ENCODE measurements at places on chromosomes 16 and 17. TPM values are rescaled to one million over a fixed set of nuclear protein-coding genes. Genes with fewer than 3 reads are reported as not detected.

The MILR1 gene
- total RNA-seq, result 0.54 TPM

The MEIOC gene
- total RNA-seq, result 0.11 TPM

The KRT24 gene
- not detected for total RNA-seq

The HSD17B2 gene
- total RNA-seq, result 3.1 TPM

The CD300LF gene
- not detected for total RNA-seq

The GJD3 gene
- not detected for total RNA-seq

The IL21R gene
- 0.22 TPM for total RNA-seq

The HCFC1R1 gene
- total RNA-seq, result 68.5 TPM

The GCGR gene
- 0.66 TPM for total RNA-seq
